ENCODE measurements at places on chromosomes 12 and 14.

- DNase-seq: no peak
Measured at GRCh38 chr14:94049625-94050023, 23.5 kb downstream of the OTUB2 start.

- no peak for DNase-seq
Measured at GRCh38 chr12:122088179-122088810, 9.7 kb downstream of the MLXIP start.

GRCh38 chr14:101120641-101121507 is 217.4 kb upstream of the RTL1 start:
- DNase-seq: no peak

- peak; percentile 56 for DNase-seq
Measured at GRCh38 chr12:19688532-19688931, 249.2 kb downstream of the AEBP2 start.

GRCh38 chr14:103317976-103318580 is 16.0 kb upstream of the EIF5 start:
- no peak for DNase-seq

GRCh38 chr14:36363704-36364103 is 43.3 kb upstream of the MBIP start:
- no peak for DNase-seq

DNA sequence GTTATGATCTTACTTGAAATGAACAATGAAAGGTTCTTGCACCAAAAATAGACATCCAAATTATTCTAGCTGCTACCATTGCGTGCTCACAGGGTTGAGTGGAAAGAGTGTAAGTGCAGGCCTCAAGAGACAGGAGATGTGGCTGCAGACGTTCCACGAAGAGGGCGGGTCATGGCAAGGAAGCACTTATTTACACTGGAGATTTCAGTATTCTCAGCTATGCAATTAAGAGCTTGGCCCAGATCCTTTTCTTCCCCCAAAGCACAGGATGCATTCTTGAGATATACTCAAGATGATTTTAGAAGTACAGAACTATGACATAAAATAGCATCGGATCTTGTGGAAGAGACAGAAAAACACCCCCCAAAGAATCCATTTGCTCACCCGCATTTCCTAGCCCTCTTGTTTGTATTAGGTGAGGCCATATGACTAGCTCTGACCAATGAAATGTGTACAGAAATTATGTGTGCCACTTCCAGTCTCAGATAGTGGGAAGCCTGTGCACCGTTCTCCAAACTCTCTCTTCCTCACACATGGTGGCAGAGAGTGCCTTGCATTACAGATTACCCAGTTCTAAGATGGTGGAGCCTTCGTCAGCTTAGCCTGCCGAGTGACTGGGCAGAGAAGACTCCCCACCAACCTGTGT is 261.4 kb downstream of the TTC8 start:
- DNase-seq: peak; percentile 88

GRCh38 chr14:93970965-93971634 is 5.3 kb downstream of the ASB2 start:
- no peak for DNase-seq
